CD4-positive, alpha-beta T cell treated with Interleukin-12 subunit alpha and Interleukin-12 subunit beta, for 1 hour (primary cell): ENCODE measurements at places on chromosomes 2 and 18.

DNA sequence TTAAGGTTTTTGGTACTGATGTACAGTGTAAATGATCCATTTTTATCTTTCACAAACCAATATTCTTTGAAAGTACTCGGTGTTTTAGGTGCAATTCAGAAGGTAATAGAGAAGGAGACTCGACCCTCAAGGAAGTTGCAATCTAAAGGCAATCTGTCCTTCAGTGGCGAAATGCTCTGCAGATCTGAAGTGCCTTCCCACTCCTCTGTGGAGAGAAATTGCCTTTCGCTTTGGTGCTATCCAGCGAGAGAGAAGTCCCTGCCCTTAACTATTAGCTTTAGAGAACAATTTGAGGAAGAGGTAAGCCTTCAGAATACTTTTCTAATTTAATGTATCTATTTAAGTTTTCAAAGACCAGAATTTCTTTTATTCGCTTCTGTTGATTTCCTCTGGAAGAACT, 371.8 kb upstream of the FANCL start:
- no peak for DNase-seq

DNA sequence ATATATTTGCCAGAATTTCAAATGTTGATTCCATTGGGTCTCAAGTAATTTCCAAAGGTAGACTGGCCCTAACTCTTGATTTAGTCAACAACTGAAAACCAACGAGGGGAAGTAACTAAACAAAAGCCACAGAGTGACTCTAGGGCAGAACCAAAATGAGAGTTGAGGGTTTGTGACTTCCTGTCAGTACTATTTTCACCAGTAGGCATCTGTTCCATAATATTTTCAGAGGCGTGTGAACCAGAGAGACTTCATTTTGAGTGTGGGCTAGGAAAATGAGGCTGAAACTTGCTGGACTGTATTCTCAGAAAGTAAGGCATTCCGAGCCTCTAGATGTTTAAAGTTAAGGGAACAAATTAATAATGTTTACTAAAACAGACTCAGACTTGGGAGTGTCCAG, 70.6 kb downstream of the GDF7 start:
- no peak for DNase-seq

GRCh38 chr18:62987055-62987830, 271.9 kb downstream of the PHLPP1 start:
- no peak for DNase-seq

GRCh38 chr2:217258170-217258569, 398.3 kb upstream of the TNP1 start:
- no peak for DNase-seq

- DNase-seq = no peak
These were observed 961 bp upstream of the SLC40A1 start for GRCh38 chr2:189581354-189582139.

DNA sequence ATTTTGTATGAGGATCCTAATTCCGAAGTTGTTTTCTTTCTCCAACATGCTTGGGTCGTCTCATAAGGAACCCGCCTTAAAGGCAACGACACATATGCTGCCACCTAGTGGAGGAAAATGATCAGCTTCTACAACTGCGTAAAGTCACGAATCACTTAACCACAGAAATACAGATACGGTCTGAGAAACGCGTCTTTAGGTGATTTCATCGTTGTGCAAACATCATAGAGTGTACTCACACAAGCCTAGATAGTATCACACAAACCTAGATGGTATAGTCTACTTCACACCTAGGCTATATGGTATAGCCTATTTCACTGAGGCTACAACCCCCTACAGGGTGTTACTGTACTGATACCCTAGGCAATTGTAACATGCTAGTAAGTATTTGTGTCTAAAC, 13.1 kb downstream of the GNLY start:
- DNase-seq = peak; percentile 82

DNA sequence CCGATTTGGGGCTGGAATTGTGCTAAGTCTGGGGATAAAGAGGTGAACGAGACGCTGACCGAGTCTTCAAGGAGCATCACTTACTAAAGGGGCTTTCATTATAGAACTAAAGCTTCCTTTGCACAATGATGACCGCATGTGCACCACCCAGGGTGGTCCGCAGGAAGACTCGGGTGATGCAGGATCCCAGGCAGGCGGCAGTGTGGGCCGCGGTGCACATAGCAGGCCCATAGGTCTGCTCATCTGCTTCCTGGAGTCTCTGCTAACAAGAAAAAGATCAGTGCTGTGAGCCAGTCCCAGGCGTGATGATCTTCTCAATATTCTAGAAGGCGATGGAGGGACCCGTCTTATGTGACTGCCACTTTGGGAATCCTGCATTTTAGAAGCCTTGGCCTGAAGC, 122.8 kb downstream of the PXDN start:
- DNase-seq = no peak

DNA sequence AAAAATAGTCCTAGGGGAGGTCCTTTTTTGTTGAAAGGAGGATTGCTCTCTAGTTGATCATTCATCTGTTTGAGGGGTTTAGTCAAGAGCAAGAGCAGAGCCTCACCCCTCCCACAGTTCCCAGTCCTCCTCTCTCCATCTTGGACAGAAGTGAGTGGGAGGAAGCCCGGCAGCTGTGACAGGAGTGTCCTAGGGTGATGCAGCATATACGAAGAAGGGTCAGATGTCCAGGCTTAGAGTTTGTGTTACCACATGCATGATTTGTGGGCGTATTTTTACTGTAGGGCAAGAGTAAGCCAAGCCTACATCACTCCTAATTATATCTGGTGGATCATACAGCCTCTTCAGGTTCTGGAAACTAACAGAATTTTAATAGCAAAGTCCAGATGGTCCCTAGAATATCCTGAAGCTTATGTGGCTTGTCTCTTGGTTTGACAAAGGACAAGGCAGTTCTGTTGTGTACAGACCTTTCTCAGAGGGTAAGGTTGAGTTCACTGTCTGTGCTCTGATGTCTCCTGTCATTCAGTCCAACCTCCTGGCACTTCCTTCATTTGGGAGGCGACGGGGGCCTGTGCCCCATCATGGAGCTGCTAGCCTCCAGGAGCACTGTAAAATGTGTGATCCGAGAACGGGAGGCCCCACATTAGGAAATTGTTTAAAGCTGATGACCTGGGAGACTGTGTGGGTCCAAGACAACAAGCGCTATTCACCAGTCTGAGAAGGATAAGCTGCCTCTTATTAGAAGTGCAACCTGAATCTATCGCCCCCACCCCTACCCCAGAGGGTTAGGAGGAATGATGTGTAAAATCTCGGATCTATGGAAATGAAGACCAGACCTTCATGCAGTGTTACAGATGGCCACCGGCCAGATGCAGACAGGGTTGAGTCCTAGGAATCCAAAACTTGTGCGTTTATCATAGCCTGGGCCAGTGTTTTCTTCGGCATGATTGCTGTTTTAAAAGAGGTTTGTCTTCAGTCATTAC, 6.9 kb downstream of the CEP68 start:
- DNase-seq = no peak

- no peak for DNase-seq
These were observed 402.6 kb downstream of the EIPR1 start for GRCh38 chr2:2974982-2975381.

- DNase-seq = no peak
These were observed 68.9 kb downstream of the METTL4 start for GRCh38 chr18:2502394-2502793.

DNA sequence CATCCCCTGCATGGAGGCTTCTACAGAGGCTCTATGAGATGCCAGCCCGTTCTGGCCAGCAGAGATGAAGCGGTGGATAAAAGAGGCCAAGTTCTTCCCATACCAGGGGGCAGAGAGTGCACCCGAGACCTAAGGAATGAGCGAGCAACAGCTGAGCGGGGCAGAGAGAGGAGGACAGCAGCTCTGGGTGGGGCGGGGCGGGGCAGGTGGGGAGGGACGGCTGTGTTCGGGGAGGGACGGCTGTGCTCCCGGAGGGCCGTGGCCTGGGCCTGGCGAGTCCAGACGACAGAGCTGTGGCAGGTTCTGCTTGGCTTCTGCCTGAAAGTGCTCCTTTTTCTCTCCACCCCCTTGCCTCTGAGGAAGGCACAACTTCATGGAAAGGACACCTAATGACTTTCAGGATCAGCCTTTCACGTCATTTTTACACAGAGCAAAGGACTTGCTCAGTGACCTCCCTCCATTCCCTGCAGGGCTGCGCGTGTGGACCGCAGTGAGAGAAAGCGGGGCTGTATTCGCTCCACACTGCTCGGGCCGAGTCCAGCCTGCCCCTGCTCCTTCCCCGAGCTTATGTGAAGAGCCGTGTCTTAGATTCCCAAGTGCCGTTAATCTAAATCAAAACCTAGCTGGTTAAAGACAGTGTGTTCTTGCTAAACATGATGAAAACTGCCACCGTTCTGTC, 232.9 kb downstream of the HDAC4 start:
- DNase-seq = no peak

DNA sequence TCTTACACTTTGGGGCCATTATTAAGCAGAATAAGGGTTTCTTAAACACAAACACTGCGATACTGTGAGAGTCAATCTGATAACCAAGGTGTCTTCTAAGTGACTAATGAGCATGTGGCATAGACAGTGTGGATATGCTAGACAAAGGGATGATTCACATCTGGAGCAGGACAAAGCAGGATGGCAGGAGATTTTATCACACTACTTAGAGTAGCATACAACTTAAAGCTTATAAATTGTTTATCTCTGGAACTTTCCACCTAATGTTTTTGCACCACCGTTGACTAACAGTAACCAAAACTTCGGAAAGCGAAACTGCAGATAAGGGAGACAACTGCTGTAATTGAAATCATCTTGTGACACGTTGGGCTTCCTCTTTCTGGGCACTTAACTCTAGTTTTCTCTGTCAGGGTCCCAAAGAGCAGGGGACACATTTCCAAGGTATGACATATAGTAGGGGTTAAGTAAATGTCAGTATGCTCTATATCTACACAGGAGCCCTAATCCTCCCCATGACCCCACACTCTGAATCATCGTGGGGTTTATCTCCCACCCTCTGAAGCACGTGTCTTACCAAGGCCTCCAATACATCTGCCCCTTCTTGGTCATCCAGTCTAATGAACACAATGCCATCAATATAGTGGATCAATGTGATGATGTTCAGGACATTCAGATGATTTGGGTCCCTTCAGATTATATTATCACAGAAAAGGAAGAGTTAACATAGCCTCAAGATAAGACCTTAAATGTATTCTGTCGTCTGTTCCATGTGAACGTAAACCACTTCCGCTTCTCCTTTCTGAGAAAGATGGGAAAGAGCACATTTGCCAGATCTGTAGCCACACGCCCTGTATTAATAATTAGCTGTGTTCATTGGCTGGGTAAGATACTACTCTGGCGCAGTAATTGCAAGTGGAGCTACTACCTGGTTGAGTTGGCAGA, 78.7 kb downstream of the FTCDNL1 start:
- no peak for DNase-seq

GRCh38 chr18:28002841-28003240, 174.1 kb downstream of the CDH2 start:
- DNase-seq = no peak

DNA sequence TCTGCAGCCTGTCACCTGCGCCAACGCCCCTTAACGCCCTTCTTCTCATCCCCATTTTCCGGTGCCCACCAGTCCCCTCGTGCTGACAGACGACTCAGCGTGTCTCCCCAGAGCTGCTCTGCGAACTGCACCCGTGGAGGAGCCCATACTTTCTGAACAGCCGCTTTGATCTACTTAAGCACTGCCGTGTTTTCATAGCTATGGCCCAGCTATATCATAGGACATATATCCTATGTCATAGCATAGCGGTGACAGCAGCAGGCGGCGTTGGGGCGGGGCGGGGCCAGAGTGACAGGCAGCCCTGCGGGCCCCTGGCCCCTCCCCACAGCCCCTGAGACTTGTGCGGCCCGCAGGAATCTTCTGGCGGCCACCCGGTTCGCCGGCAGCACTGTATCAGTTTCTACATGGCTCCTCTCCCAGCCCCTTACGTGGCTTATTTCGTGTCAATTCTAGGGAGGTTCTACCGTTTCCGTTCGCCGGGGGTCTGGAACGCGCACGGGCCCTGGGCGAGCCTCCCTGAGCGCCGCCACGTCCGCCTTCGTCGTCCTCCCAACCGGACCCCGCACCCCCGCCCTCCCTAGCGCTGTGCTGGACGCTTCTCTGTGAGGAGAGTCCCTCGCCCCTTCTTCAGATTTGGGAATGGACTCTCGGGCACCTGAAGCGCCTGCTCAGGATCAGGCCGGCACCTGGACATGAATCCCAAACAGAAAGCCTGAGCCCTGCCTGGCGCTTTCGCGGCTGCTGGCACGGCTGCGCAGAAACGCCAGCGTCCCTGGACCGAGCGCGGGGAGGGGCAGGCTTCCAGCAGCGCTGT, 35.4 kb downstream of the PTPN18 start:
- DNase-seq = peak; percentile 57
